Stomach (tissue), 19 donors: ENCODE measurements at places on chromosomes 6 and 20. TPM values are rescaled to one million over a fixed set of nuclear protein-coding genes. Genes with fewer than 3 reads are reported as not detected.

DNA sequence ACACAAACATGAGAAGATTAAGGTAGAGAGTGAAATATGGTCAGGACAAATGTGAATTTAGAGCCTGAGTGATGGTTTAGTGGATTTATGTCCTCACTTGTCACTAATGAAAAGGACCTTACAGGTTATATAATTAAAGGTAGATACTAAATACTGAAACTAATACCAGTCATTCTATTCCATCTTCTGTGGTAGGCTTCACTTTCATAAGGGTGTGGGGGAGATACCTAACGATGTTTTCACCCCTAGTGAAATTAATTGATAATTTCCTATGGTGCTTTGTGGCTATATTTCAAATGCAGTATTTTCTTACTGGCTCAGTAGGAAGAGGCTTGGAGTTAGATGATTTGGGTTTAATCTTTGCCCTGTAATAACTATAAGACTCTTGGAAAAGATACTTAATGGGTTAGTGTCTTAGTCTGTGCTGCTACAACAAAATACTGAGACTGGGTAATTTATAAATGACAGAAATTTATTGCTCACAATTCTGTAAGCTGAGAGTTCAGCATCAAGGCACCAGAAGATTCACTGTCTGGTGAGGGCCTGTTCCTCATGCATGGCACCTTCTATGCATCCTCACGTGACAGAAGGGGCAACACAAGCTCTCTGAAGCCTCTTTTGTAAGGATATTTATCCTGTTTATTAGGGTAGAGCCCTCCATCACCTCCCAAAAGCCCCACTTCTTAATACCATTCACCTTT lies 21.3 kb downstream of the RNF217 start:
- DNase-seq, result no peak

GRCh38 chr6:67535946-67536345 lies 1099.1 kb upstream of the ADGRB3 start:
- no peak for DNase-seq

GRCh38 chr6:33161354-33162331 lies 30.6 kb downstream of the COL11A2 start:
- DNase-seq, result peak; percentile 88

- no peak for DNase-seq
Observed at GRCh38 chr6:125547381-125547780, 202.1 kb upstream of the HEY2 start.

BTN1A1 gene
- not detected for total RNA-seq
